ENCODE measurements at places on chromosomes 5 and 9. TPM values are rescaled to one million over a fixed set of nuclear protein-coding genes. Genes with fewer than 3 reads are reported as not detected.

- no peak for DNase-seq
Observed at GRCh38 chr5:108681079-108681921, 66.4 kb upstream of the FER start.

GRCh38 chr9:117184173-117184572 lies 230.7 kb downstream of the ASTN2 start:
- no peak for DNase-seq

DNA sequence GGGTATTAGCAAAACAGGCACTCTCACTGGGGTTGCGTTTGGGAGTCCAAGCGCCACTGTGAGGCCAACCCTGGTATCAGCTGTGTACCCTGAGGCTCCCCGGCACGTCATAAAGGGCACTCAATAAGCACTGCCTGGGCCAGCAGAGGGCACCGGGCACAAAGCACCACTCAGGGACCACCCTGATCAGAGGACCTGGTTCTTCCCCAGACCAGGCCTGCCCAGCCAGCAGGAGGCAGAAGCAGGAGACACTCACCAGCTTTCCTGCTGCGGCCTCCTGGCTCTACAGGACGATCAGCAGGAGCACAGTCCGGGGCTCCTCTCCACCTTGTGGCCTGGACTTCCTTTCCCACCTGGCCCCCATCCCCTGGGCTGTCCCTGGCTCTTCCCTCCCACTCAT lies 12.6 kb downstream of the MGAT1 start:
- no peak for DNase-seq

Gene IL13
- total RNA-seq, result not detected

Gene FSTL4
- not detected for total RNA-seq

All from left ventricle myocardium inferior (tissue), 1 donor.